Upper lobe of left lung (tissue), 6 donors: ENCODE measurements at places on chromosomes 6 and 20. TPM values are rescaled to one million over a fixed set of nuclear protein-coding genes. Genes with fewer than 3 reads are reported as not detected.

- DNase-seq: no peak
- no peaks in the 10 kb centered on the region for H3K36me3 ChIP-seq
- H3K4me3 ChIP-seq: no peak overlapping the region
- no peak overlapping the region for H3K27ac ChIP-seq
- H3K4me1 ChIP-seq: no peaks in the 10 kb centered on the region
- no peaks in the 10 kb centered on the region for H3K27me3 ChIP-seq
Measured at GRCh38 chr6:144731229-144731628, 446.1 kb downstream of the UTRN start.

CASS4 gene
- 13.4 TPM for total RNA-seq

DNA sequence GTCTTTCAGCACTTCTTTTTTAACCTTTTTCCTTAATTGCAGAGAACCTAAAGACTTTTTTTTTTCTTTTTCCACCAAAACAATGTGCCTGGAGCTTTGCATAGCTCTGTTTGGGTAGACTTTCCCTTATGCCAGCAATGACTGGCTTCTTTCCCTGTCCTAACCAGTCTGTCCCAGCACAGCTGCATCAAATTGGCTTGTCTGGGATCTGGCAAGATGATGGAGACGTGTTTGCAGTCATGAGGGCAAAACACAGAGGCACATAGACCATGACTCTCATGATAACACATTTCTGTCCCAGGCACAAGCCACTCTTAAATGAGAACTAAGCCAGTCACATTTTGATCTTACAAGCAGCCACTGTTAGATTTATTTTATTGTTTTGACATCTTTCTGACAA lies 16.5 kb downstream of the HEY2 start:
- no peaks in the 10 kb centered on the region for H3K27me3 ChIP-seq
- H3K36me3 ChIP-seq: no peaks in the 10 kb centered on the region
- H3K4me3 ChIP-seq: no peak overlapping the region
- no peak for DNase-seq
- no peak overlapping the region for H3K27ac ChIP-seq
- no peaks in the 10 kb centered on the region for H3K4me1 ChIP-seq

EEF1A2 gene
- 1.6 TPM for total RNA-seq

GRCh38 chr6:107832151-107833056 lies 8.3 kb upstream of the SCML4 start:
- no peaks in the 10 kb centered on the region for H3K27me3 ChIP-seq
- no peaks in the 10 kb centered on the region for H3K4me1 ChIP-seq
- H3K36me3 ChIP-seq: no peaks in the 10 kb centered on the region
- H3K27ac ChIP-seq: no peak overlapping the region
- H3K4me3 ChIP-seq: no peak overlapping the region
- DNase-seq: no peak

GRCh38 chr20:6877633-6878032 lies 110.1 kb downstream of the BMP2 start:
- no peaks in the 10 kb centered on the region for H3K4me1 ChIP-seq
- H3K27me3 ChIP-seq: no peaks in the 10 kb centered on the region
- DNase-seq: no peak
- no peaks in the 10 kb centered on the region for H3K36me3 ChIP-seq
- H3K4me3 ChIP-seq: no peak overlapping the region
- no peak overlapping the region for H3K27ac ChIP-seq
